Activated gamma-delta T cell (primary cell): ENCODE measurements at places on chromosomes 16 and 17.

GRCh38 chr16:1393613-1394176 lies 20.8 kb downstream of the UNKL start:
- DNase-seq = no peak

GRCh38 chr16:56672761-56673536 lies 3.3 kb downstream of the MT1H start:
- DNase-seq = no peak

DNA sequence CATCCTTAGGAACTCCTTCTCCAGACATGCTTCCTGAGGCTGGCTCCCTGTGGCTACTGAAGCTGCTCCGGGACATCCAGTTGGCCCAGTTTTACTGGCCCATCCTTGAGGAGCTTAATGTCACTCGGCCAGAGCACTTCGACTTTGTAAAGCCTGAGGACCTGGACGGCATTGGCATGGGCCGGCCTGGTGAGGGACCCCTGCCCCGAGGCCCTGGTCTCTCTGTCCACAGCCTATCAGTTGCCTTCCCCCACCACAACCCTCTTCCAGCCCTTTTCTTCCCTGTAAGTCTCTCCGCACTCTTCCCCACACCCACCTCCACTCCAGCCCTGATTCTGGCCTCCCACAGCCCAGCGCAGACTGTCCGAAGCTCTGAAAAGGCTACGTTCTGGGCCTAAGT lies 2.0 kb downstream of the TNK1 start:
- DNase-seq = no peak

- no peak for DNase-seq
Observed at GRCh38 chr16:152141-153128, at the start of gene HBZ. TSS of gene HBZ (plus strand) at chr16:152644. CDS start at chr16:152910, 266 bp downstream.

DNA sequence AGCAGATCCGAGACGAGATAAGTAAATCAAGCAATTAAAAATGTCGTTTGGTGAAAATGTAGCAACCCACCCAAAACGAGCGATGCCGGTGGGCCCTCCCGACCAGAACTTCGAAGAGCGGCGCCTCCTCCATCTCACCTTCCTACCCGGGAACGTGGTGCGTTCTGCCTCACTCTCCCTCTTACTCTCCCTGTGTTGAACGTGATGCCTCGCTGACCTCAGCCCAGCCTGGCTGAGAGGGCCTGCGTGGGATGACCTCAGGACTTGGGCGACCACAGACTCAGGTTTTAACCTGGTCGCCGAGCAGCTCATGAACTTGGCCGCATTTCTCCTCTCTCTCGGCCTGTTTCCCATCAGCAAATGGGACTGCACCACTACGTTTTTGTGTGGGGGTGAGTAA lies 69.7 kb upstream of the RPL38 start:
- DNase-seq = no peak
